Aorta (tissue), 5 donors: ENCODE measurements at places on chromosomes 5 and 9. TPM values are rescaled to one million over a fixed set of nuclear protein-coding genes. Genes with fewer than 3 reads are reported as not detected.

DNA sequence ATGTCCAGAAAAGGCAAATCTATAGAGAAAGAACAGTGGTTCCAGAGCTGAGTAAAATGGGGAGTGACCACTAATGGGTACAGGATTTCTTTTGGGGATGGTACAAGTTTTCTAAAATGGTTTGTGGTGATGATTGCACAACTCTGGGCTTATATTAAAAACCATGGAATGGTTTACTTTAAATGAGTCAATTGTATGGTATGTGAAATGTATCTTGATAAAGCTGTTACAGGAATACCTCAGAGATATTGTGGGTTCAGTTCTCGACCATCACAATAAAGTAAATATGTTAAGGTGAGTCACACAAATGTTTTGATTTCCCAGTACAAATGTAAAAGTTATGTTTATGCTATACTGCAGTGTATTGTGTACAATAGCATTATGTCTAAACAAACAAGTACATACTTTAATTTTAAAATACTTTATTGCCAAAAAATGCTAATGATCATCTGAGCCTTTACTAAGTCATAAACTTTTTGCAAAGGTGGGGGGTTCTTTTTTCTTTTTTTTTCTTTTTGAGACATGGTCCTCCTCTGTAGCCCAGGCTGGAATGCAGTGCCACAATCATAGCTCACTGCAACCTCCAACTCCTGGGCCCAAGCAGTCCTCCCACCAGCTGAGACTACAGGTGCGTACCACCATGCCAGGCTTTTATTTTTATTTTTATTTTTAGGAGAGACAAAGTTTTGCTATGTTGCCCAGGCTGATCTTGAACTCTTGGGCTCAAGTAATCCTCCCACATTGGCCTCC lies 65.9 kb downstream of the SHOC1 start:
- H3K27me3 ChIP-seq: no peaks in the 10 kb centered on the region
- H3K27ac ChIP-seq: no peak overlapping the region
- H3K4me1 ChIP-seq: no peaks in the 10 kb centered on the region
- H3K36me3 ChIP-seq: no peaks in the 10 kb centered on the region
- H3K4me3 ChIP-seq: no peak overlapping the region

GRCh38 chr9:134969156-134970045 lies 51.7 kb upstream of the FCN1 start:
- no peaks in the 10 kb centered on the region for H3K27me3 ChIP-seq
- H3K36me3 ChIP-seq: no peaks in the 10 kb centered on the region
- no peak overlapping the region for H3K4me3 ChIP-seq
- DNase-seq: peak; percentile 60
- no peak overlapping the region for H3K27ac ChIP-seq

DNA sequence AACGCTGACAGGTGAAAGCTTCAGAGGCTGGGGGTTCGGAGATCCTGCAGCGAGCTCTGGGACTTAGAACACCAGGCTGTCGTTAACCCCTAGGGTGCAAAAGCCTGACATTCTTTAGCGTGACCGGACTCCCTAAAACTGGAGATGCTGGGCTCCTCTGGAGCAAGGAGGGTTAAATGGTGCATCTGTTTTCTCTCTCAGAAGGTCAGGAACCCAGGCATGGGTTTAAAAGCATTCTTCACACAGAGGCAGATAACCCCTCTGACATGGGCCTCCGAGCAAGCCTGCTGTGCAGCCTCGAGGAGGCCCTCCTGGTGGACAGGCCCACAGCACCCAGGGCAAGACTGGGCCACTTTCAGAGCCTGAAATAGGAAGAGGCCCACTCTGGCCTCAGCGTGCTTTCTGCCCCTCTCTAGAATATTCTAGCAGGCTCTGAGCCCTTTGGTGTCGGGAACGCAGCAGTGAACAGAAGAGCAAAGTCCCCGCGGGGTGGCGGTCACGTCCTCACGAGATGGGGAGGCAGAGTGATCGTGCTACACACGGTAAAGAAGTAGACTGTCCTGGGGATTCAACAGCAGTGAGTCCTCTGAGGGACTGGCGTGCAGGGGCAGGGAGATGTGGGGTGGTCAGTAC lies 124.8 kb downstream of the COL23A1 start:
- H3K27ac ChIP-seq: no peak overlapping the region
- no peaks in the 10 kb centered on the region for H3K36me3 ChIP-seq
- DNase-seq: peak; percentile 67
- no peaks in the 10 kb centered on the region for H3K4me1 ChIP-seq
- no peak overlapping the region for H3K4me3 ChIP-seq

DNA sequence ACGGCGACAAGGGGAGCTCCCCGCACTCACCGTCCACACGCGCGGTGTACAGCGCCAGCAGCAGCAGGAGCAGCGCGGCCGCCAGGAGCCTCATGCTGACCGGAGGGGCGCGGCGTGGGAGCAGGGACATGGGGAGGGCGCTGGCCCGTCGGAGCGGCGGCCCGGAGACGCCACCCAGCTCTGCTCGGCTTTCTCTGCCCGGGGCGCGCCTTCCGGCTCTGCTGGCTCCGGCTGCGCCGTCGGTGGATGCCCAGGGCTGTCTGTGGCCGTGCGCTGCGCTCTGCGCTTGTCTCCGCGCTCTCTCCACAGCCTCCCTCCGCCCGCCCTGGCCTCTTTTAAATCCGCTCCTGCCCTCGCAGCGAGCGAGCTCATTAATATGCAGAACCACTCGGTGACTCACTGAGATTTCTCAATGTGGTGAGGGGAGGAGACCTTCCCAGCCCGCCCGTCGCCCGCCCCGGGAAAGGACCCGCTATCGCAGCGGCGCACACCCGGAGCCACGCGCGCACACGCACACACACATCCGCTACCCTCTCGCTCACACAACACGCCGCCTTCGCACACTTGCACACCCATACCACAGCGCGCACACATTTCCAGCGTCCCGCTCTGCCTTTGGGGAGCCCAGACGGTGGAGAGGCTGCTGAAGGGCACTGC lies at the start of gene CXCL14:
CXCL14 (minus strand) TSS at position 307 of the 657 bp plus-strand sequence; CDS start at position 94, 213 bp downstream.
- H3K36me3 ChIP-seq: no peaks in the 10 kb centered on the region
- peak; percentile 84 for DNase-seq
- no peaks in the 10 kb centered on the region for H3K27me3 ChIP-seq
- no peak within 1 kb of the TSS for H3K27ac ChIP-seq

FCN1 gene
- total RNA-seq: 10.0 TPM
